Stimulated activated CD4-positive, alpha-beta T cell treated with anti-CD3 and anti-CD28 coated beads, Interleukin-1b, Interleukin-23, amount 100 ng/mL, for 1 hour (primary cell): ENCODE measurements at places on chromosomes 6 and 20.

DNA sequence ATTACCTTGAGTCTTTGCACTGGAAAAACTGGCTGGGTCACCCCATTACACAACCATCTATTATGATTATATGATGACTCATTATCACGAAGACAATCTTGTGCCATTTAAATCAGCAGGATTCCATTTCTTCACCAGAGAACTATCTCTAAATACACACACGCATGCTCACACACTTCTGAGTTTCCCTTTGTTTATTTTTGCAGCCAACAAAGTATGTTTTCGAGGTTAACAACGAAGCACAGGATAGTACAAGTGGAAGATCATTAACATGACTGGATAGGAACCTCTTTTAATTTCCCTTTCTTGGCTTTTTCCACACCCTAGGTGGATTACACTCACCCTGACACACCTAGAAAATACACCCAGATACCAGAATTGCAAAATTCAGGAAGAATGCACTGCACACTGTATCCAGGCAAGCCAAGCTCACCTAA is 18.9 kb downstream of the PERP start:
- DNase-seq, result no peak

DNA sequence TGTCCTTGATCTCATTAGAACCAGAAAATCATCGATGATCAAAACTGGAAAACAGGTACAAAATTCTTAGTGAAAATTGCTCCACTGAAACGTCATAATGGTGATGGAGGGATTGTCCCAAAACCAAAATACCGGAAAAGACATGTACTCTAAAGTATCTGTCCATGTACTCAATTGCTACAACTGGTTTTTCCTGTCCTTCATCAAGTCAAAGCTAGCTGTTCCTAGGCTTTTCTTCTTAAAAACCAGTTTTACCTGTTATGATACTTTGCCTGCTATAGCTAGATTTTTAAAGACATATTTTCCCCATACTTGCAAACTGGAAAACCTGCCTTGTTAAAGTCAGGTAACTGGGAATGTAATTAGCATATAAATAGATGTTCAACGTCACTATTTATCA is 50.5 kb upstream of the LRRC1 start:
- no peak for DNase-seq

- DNase-seq, result no peak
Observed at GRCh38 chr20:37218976-37219375, 39.6 kb upstream of the MROH8 start.

DNA sequence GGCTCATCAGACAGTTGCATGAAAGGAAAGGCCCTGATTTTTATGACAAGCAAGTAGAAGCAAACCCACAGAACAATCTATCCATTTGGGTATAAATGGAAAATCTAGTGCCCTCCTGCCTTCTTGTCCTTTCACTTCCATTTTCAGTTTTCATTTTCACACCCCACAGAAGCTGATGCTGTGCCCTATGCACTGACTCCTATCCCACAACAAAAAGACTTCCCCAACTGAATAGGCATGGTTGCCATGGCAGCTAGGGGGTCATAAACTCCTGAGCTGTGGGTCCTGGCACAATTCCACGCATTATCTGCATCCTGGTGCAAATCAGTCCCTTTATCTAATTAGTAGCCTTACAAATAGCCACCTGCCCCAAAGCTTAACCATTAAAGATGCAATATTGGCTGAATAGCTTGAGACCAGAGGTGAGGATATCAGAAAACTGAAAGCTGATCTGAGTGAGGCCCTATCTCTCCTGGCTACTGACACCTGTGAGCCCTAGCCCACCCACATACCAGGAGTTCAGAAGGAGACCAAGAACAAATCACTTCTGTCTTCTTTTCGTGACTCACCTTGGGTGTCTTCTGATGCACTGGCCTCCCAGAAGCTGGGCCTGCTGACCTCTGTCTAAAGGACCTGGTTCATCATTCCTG is 34.9 kb upstream of the HEY2 start:
- no peak for DNase-seq

DNA sequence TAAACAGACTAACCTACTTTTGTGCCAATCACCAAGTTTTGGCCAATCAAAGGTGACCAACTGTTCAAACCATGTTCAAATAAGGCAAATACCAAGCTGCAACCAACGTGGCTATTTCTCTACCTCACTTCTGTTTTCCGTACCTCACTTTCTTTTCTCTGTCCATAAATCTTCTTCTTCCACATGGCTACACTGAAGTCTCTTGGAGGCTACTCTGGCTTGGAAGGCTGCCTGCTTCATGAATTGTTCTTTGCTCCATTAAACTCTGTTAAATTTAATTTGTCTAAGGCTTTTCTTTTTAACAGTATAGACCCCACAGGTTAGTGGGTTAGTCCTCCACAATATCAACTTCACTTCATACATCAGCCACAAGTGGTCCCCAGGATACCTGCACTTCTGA is 58.8 kb downstream of the MKKS start:
- DNase-seq, result no peak
